Right ventricle myocardium superior (tissue), 1 donor: ENCODE measurements at places on chromosomes 7 and 10.
A peak's percentile ranks its signal among the peaks of the same experiment; 100 is the strongest.

DNA sequence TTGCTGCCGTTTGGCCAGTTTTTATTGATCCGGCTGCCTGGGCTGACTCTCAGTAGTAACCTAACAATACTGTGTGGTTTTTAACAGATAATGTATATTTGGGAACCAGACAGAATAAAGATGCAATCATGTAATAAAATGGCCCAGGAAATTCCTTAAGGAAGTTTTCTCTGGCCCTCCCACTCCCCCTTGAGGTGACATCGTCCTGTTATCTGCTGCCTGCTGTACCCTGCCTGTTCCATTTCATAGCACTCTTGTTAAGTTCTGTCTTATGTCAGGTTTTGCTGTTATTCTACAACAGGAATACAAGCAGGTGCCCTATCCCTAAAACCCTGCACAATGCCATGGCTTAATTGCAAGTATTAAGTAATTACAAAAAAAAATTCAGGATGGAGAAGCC is 12.5 kb downstream of the ITGB8 start:
- no peak for DNase-seq

- DNase-seq, result no peak
Observed at GRCh38 chr7:89605362-89605761, 548.9 kb upstream of the STEAP1 start.

DNA sequence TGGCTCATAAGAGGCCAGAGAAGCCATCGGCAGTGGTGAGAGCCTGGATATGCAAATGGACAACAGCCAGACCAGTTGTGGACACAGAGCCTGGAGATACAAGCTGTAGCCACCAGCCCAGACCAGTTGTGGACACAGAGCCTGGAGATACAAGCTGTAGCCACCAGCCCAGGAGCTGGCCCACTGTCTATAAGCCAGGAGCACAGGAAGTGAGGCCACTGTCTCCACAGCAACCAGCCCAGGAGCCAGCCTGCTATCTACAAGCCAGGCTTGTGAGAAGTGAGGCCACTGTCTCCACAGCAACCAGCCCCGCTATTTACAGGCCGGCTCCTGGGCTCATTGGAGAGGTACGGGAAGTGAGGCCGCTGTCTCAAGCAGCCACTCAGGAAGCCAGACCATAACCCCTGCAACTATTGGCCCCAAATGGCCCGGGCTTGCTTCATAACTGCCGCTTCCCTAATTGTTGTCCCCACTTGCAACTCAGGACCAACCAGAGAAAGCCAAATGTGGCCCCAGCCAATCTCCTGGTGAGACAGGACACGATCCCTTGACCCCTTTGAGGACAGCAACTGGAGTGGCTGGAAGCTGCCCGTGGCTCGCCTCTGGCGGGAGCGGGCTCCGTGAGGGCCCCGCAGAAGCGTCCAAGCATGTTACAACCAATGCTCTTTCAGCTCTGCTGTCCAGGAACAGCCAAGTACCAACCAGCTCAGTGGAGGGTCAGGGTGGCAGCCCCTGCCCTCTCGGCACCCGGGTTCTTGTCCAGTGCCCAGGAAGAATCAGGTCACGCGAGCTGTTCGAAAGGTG is 44.1 kb upstream of the CNPY1 start:
- peak; percentile 81 for DNase-seq

- DNase-seq, result no peak
Observed at GRCh38 chr10:3865565-3865964, 80.6 kb upstream of the KLF6 start.

GRCh38 chr10:123156078-123156477 is 1.9 kb downstream of the BUB3 start:
- DNase-seq, result no peak

DNA sequence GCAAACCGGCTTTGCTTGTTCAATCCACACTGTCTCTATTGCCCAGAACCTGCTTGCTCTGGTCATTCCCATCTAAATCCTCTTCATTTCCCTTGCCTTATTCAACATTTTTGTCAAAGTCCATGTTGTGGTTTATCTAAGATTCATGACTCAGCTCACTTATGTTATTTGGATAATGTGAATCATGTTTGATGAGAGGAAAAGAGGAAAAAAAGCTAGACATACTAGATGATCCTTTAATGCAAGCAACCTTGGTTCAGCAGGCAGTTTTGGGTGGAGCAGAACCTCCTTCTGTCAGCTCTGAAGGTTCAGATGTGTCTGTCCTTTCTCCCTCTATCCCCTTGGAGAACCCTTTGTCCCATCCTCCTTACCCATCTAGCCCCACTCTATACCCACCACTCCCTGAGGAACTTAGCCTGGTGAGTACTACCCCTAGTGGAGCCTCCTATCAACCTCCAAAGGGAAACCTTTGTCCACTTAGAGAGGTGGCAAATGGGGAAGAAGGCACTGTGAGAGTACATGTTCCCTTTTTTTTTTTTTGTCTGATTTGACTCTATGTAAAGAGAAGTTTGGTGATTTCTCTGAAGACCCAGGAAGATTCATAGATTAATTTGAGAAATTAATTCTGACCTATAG is 2.1 kb upstream of the SAMD9L start:
- DNase-seq, result no peak

GRCh38 chr7:104979167-104979841 is 34.7 kb upstream of the KMT2E start:
- DNase-seq, result peak; percentile 54

- DNase-seq, result no peak
Observed at GRCh38 chr10:12416344-12417050, 67.2 kb downstream of the CAMK1D start.

DNA sequence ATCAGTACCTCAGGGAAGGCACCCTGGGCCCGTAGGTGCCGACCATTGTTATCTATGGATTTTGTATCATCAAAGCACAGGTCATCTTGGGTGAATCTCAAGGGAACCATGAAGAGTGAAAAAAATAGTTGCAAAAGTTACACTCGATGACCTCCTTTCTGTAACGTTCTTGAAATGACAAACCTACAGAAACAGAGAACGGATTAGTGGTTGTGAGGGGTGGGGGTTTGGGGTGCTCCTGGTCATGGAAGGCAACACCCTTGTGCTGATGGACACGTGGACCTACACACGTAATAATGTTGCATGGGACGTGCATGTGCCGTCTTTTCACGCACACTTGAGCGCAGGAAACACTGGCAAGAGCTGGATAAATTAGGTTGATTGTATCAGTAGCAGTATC is 655.9 kb downstream of the SDK1 start:
- no peak for DNase-seq

GRCh38 chr7:96710544-96710943 is 898 bp upstream of the SEM1 start:
- DNase-seq, result no peak

- DNase-seq, result no peak
Observed at GRCh38 chr10:93074147-93074596, 479 bp downstream of the CYP26A1 start.

DNA sequence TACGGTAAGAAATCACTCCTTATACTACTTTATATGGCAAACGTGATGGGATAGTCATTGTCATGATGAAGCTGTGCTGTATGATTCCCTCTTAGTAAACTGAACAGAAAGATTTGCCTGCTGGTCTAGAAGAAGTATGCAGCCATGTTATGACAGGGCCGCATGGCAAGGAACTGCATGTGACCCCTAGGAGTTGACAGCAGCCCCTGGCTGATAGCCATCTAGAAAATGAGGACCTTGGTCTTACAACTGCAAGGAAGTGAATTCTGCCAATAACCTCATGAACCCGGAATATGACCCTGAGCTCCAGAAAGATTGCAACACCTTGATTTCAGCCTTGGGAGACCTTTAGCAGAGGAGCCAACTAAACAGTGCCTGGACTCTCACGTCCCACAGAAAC is 193.3 kb downstream of the SEMA3E start:
- no peak for DNase-seq

GRCh38 chr7:108120933-108121332 is 9.2 kb downstream of the LAMB4 start:
- DNase-seq, result no peak

DNA sequence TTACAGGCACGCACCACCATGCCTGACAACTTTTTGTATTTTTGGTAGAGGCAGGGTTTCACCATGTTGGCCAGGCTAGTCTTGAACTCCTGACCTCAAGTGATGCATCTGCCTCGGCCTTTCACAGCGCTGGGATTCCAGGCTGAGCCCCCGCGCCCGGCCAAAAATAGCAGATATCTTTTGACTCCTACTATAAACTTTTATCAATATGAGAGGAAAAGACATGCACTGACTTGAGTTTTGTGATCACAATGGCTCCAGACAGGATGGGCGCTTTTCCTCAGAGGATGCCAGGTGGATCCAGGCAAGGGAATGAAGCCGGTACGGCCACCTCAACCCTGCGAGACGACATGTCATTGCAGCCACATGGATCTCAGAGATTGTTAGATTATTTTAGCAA is 123.9 kb downstream of the DNAJB6 start:
- DNase-seq, result no peak

DNA sequence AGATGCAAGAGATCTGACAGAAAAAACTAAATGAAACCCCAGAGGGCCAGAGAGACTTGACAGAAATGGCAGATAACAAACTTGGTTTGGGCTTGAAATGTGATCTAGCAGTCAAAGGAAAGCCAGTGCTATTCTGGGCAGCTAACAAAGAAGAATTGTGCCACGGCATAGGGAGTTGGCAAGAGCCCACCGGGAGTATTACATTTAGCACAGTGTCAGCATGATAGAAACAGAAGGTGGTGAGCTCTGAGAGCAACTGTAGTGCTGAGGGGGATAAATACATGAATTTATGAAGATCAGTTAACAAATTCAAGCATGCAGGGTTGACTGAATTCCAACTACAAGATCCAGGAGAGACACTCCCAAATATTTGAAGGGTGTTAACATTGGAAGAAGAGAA is 91.1 kb downstream of the AHCYL2 start:
- peak; percentile 48 for DNase-seq

GRCh38 chr7:37198041-37198905 is 250.4 kb downstream of the ELMO1 start:
- no peak for DNase-seq

- DNase-seq, result no peak
Observed at GRCh38 chr7:158329686-158330085, 257.9 kb downstream of the PTPRN2 start.

- no peak for DNase-seq
Observed at GRCh38 chr7:22208799-22209198, 148.2 kb downstream of the RAPGEF5 start.

DNA sequence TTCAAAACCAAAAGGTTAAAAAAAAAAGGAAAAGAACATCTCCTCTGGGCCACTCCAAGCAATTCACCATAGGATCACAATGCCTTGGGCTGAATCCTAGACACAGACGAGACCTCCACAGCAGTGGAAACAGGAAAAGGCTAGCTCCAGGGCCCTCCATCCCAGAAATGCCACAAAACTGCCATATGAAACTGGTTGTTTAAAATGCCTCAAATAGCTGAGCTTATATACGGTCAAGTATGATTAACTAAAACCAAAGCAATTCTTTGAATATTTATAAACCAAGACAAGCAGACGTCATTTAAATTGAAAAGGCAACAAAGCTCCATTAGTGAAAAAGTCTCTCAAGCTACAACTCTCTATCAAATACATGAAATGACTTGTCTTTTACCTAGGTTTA is 63.1 kb downstream of the DOCK4 start:
- DNase-seq, result no peak

GRCh38 chr10:4216726-4217125 is 431.7 kb upstream of the KLF6 start:
- no peak for DNase-seq

DNA sequence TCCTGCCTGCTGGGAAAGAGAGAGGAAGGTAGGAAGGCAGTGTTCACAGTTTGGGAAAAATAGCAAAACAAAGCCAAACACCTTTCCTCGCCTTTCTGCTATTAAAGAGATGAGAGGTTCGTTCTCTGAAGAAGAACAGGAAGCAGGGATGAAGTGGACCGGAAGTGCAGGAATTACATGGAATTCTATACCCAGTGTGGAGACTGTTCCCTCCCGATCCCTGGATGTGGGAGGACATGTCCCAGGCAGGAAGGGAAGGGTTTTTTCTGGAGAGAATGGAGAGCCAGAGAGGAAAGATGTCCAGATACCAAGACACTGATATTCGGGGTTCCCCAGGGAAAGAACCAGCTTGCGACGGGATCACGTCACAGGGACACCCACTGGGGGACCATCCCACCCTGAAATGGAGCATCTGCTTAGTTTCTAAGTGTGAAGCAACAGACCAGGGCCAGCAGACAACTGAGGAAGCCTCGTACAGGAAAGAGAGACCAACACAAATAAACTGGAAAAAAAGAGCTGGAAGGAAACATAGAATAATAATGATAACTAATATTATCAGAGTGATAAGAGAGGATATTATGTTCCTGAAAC is 187.6 kb downstream of the PRPF18 start:
- no peak for DNase-seq

DNA sequence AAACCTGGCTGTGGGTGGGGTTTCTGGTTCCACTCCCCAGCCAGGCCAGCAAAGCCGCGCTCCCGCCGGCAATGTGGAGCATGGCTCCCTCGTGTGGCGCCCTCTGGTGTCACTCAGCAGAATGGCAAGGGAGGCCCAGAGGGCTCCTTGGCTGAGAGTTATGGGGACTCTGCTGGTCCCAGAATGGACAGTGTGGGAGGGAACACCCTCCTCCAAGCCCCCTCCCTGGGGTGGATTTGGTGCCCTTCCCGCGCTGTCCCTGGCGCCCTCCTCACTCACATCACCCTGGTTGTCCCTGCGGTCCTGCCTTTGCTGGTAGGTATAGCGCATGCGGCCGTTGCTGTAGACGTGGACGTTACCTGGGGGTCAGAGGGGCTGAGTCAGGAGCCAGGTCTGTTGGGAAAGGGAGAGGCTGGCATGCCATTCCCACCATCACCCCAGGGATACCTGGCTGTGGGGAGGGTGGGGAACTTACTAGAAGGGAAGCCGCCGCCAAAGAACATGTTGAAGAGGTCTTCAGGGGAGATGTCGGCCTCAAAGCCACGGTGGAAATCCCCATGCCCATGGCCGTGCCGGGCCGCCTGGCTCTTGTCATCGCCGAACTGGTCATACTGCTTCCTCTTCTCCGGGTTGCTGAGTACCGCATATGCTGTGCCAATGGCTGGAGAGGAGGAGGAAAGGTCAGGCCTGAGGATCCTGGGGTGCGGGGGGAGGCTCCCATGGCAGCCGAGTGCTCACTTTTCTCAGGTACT is 14.0 kb downstream of the DNAJB12 start:
- DNase-seq, result peak; percentile 89

- DNase-seq, result no peak
Observed at GRCh38 chr7:139453673-139454321, 29.7 kb downstream of the KLRG2 start.

DNA sequence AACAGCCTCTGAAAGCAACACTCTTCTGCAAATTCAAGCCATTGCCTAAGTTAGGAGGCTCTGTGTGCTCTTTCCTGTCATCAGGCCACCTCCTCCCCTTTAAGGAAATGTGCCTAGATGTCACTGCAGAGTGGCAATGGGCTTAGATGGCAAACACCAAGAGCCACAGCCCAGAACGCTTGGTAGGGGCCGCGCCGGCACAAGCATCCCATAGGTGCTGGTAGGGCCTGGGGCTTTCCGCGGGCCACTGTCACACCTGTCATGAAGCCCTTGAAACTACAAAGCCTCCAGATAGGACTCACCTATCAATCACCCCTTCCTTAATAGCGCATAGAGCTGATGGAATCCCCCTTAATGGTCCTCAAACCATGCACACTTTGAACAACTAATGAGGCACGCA is 299.9 kb downstream of the GRID1 start:
- DNase-seq, result no peak

- DNase-seq, result no peak
Observed at GRCh38 chr7:115260381-115260780, 338.5 kb downstream of the MDFIC start.
